ENCODE measurements at places on chromosomes 3 and 15. TPM values are rescaled to one million over a fixed set of nuclear protein-coding genes. Genes with fewer than 3 reads are reported as not detected.

IQCF5 gene
- total RNA-seq = not detected

SH3GL3 gene
- total RNA-seq = not detected

DIS3L gene
- 14.6 TPM for total RNA-seq

GRCh38 chr3:191641789-191642188 lies 180.8 kb downstream of the PYDC2 start:
- no peaks in the 10 kb centered on the region for H3K36me3 ChIP-seq
- ATAC-seq = no peak
- H3K4me1 ChIP-seq = no peaks in the 10 kb centered on the region
- H3K4me3 ChIP-seq = no peak overlapping the region

- H3K4me1 ChIP-seq = peaks cover 33% of the 10 kb centered on the region
- ATAC-seq = peak; percentile 55
- peaks cover 20% of the 10 kb centered on the region for H3K36me3 ChIP-seq
- no peaks in the 10 kb centered on the region for H3K27me3 ChIP-seq
Observed at GRCh38 chr3:194584866-194585265, 48.4 kb downstream of the TMEM44 start.

DNA sequence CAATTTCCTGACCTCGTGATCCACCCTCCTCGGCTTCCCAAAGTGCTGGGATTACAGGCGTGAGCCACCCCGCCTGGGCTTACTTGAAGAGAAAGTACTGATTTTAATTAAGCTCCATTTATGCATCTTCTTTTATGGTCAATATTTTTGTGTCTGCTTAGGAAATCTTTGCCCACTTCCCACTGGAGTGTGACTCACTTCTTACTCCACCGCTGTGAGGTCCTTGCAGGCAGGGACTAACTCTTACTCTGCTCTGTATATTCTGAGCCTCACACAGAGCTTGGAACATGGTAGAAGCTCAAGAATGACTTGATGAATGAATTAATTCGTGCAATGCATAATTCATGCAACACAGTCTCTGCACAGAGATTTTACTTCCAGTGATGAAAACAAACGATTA lies 2.9 kb upstream of the TM4SF19 start:
- ATAC-seq = no peak
- H3K27me3 ChIP-seq = peaks cover 3% of the 10 kb centered on the region
- no peak overlapping the region for H3K4me3 ChIP-seq

DNA sequence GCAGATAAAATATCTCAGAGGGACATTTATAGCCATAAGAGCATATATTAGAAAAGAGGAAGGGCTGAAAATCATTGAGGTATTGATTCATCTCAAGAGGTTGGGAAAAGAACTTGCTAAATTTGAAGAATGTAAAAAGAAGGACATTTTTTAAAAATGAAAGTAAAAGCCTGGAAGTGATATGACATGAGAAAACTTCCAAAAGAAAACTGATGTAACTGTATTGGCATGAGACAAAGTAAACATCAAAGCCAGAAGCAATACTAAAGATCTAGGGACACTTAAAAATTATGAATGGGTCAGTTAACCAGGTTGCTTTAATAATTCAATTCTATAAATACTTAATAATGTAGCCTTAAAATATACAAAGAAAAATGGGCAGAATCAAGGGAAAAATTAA lies 31.9 kb downstream of the CEP63 start:
- no peaks in the 10 kb centered on the region for H3K27me3 ChIP-seq
- ATAC-seq = no peak
- peaks cover 33% of the 10 kb centered on the region for H3K36me3 ChIP-seq
- H3K4me3 ChIP-seq = no peak overlapping the region
- H3K4me1 ChIP-seq = peaks cover 5% of the 10 kb centered on the region

DNA sequence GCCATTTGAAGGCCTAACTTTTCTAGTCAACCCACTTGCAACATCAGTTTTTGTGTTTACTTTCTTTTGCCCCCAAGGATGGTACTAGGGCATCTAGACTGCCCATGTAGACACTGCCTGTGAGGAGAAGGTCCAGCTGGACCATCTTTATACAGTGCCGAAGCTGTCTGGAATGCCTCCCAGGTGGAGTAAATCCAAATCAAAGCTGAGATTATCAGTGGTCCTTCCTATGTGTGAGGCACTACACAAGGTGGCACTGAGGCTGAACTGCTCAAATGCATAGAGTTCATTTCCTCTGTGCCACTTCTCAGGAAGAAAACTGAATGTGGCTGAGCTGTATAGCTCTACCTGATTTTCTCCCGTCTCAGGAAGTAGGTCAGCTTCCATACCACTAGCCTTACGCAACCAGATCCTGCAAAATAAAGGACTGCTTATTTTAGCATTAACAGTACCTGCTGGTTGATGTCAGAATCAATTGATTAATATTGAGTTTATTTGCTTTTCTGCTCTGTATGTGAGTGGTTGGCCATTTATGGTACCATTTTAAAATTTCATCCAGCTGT lies 106.1 kb downstream of the GHSR start:
- no peak overlapping the region for H3K27ac ChIP-seq
- no peaks in the 10 kb centered on the region for H3K27me3 ChIP-seq
- ATAC-seq = no peak
- no peaks in the 10 kb centered on the region for H3K4me1 ChIP-seq
- H3K4me3 ChIP-seq = no peak overlapping the region

DNA sequence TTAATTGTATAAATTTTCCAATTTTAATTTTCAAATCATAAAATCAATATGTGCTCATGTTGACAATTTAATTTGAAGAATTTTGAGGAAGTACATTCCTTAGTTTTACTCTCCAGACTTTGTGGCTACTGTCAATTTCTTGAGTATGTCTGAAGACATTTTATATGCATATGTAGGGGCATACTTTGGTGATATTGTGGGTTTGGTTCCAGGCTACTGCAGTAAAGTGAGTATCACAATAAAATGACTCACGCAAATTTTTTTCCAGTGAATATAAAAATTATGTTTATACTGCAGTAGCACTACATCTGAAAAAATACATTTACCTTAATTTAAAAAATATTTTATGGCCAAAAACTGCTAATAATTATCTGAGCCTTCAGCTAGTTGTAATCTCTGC lies 123.2 kb upstream of the PLCL2 start:
- H3K27ac ChIP-seq = no peak overlapping the region
- no peaks in the 10 kb centered on the region for H3K4me1 ChIP-seq
- H3K27me3 ChIP-seq = peaks cover 3% of the 10 kb centered on the region
- ATAC-seq = no peak
- H3K36me3 ChIP-seq = no peaks in the 10 kb centered on the region

DNA sequence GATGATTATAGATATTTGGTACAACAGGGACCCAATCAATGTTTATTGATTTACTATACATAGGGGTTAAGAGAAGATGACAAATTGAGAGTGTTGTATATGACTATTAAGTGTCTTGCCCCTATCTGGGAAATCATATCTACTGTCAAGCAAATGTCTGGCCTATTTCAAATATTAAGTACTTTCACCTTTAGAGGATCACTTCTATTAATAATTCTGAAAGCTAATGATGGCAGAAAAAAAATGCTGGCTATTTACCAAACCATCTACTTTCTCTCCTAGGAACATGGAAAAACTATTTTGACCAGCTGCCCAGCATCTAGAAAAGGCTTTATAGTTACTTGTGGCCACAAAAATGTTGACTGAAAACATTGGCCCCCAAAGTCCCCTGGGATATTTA lies 632.3 kb upstream of the ZNF385D start:
- H3K4me1 ChIP-seq = no peaks in the 10 kb centered on the region
- no peak overlapping the region for H3K27ac ChIP-seq
- ATAC-seq = no peak
- H3K4me3 ChIP-seq = no peak overlapping the region

- no peak overlapping the region for H3K27ac ChIP-seq
- H3K27me3 ChIP-seq = no peaks in the 10 kb centered on the region
- H3K4me1 ChIP-seq = peaks cover 27% of the 10 kb centered on the region
- H3K36me3 ChIP-seq = no peaks in the 10 kb centered on the region
- ATAC-seq = no peak
- H3K4me3 ChIP-seq = no peak overlapping the region
Observed at GRCh38 chr15:91871837-91872236, 18.3 kb downstream of the SLCO3A1 start.

DNA sequence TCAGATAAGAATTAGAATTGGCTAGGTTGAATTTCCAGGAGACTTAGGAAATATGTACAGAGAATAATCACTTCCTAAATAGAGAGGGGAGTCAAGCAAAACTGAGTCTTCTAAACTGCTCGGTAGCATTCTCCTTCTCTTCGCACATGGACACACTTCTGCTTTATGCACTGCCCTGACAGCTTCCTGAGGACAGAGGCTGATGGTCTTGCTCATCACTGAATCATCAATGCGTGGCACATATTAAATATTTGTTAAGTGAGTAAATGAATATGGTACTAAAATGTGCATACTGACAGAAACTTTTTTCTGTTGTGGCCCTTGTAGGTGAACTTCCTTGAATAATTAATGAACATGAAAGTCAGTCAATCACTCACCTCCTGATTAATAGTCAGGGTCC lies 315.5 kb downstream of the FHIT start:
- no peaks in the 10 kb centered on the region for H3K4me1 ChIP-seq
- H3K27me3 ChIP-seq = no peaks in the 10 kb centered on the region

GRCh38 chr15:26848498-26848897 lies 18.4 kb upstream of the GABRA5 start:
- H3K27me3 ChIP-seq = no peaks in the 10 kb centered on the region
- ATAC-seq = no peak
- no peak overlapping the region for H3K27ac ChIP-seq
- no peaks in the 10 kb centered on the region for H3K4me1 ChIP-seq

Measured in activated T-helper 17 cell treated with anti-CD3 and anti-CD28 coated beads, Interleukin-2, amount 50 U/mL, for 72 hours (primary cell).